ENCODE measurements at places on chromosomes 12 and 14.

- DNase-seq = no peak
Measured at GRCh38 chr12:113238309-113238708, 17.0 kb downstream of the TPCN1 start.

DNA sequence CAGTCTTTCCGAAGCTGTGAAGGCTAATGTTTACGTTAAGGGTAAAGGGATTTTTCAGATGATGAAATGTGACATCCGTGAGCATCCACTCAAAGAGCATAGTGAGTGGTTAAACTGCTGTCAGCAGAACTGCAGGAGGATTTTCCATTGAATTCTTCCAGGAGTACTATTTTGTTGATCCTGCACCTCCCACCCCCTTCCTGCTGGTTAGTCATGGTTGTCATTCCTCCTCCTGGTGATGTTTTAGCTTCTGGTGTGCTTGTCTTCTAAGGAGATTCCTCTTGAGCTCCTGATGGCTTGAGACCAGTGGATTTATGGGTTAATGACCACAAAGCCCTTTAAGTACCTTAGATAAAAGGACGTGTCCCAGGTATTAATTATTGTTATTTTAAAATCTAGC lies 2.4 kb upstream of the GPRC5D start:
- no peak for DNase-seq

- no peak for DNase-seq
Measured at GRCh38 chr12:8012651-8013309, 19.7 kb upstream of the FOXJ2 start.

GRCh38 chr12:53983950-53984572 lies 885 bp upstream of the HOXC10 start:
- DNase-seq = no peak

- no peak for DNase-seq
Measured at GRCh38 chr14:43896044-43896443, 611.0 kb downstream of the FSCB start.

GRCh38 chr14:57189070-57189469 lies 79.6 kb downstream of the EXOC5 start:
- no peak for DNase-seq

GRCh38 chr12:52865090-52865944 lies 16.5 kb upstream of the KRT78 start:
- DNase-seq = peak; percentile 26

- DNase-seq = no peak
Measured at GRCh38 chr14:24679248-24679961, 45.4 kb upstream of the GZMB start.

- no peak for DNase-seq
Measured at GRCh38 chr12:92556141-92556540, 146.6 kb upstream of the PLEKHG7 start.

GRCh38 chr12:124740691-124741137 lies 123.0 kb downstream of the SCARB1 start:
- DNase-seq = peak; percentile 21

DNA sequence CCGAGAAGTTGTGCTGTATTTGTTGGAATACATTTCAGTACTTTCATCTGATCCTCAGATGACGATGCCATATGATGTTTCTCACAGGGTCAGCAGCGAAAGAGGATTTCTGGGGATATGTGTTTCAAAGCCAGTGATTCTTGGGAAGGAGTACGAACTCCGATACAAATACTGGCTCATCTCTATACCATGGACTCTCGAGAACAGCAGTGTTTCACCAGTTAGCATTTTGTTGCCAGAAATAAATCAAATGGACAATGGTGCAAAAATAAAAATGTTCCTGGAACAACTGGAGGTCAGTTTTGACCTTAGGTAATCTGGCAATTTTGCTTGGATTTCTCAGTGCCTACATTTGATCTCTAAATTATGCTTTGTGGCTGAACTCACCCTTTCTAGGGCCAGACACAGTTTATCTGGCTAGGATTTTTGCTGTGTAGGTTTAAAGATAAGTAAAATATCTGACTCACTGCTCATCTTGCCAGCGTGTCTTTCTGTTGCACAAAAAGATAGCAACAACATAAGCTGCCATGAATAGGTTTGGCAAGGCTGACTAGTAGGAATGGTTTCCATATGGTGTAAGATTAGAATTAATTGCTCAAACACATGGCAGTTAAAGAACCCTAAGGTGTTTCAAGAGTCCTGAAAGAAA lies 11.0 kb upstream of the MGP start:
- no peak for DNase-seq

- no peak for DNase-seq
Measured at GRCh38 chr12:93164103-93164880, 213.4 kb upstream of the NUDT4 start.

- no peak for DNase-seq
Measured at GRCh38 chr12:21818627-21819026, 44.1 kb upstream of the KCNJ8 start.

DNA sequence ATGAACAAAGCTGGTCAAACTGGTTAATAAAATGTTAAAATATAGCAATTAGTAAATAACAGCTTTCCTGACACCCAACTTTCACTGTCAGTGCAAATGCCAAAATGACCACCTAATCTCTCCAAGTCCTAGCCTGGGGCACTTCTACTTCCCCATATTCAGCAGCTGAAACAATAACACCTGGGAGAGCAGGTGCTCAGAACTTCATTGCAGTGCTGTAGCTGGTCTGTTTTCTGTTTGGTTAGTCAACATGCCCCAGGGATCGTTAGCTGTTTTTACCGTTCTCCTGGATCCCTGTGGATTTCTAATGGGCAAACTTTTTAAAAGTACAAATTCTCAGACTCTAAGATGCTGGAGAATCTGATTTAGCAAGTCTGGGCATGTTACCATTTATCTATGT lies 759.7 kb downstream of the GALC start:
- DNase-seq = no peak

GRCh38 chr12:33813536-33813935 lies 208.8 kb upstream of the ALG10 start:
- DNase-seq = no peak

DNA sequence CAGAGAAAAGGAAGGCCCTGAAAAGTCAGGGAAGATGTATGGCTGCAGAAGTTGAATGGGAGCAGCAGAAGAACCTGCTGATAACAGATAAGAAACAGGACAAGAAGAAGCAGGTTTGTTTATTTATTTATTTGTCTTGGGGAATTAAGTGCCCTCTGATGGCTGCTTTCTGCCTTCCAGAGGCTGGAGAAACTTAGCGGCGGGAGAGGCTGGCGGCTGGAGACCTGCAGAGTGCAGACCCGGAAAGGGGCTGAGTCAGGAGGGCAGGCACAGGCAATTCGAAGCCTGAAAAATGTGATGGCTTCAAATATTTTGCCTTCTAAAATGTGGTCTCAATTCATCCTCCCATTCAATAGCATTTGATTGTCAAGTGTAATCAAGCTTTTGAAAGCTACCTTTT lies 168.2 kb upstream of the GZMB start:
- no peak for DNase-seq

DNA sequence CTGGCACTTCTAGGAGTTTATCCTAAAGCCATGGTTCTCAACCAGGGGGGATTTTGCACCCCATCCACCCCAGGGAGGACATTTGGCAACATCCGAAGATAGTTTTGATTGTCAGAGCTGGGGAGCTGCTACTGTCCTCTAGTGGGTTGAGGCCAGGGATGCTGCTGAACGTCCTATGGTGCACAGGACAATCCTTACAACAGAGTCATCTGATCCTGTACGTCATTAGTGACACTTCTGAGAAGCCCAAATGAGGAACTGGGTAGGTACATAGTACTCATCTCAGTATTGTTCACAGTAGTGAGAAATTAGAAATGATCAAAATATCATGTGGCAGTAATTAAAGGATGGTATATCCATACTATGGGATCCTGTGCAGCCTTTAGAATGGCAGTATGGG lies 185.1 kb downstream of the CHST11 start:
- DNase-seq = no peak

GRCh38 chr12:52558781-52559445 lies 6.0 kb upstream of the KRT71 start:
- no peak for DNase-seq

DNA sequence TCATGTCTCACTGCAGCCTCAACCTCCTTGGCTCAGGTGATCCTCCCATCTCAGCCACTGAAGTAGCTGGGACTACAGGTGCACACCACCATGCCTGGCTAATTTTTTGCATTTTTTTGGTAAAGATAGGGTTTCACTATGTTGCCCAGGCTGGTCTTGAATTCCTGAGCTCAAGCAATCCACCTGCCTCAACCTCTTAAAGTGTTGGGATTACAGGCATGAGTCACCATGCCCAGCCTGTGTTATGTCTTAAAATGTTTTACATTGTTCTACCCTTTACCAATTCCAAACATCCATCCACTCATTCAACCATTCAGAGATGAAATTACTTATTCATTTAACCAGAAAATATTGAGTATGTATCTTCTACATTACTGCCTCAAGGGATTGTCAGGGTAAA lies 111.6 kb upstream of the BTG1 start:
- no peak for DNase-seq

GRCh38 chr12:94783862-94784261 lies 133.5 kb upstream of the TMCC3 start:
- DNase-seq = no peak

- no peak for DNase-seq
Measured at GRCh38 chr12:49414364-49414763, 47.1 kb downstream of the SPATS2 start.

- DNase-seq = no peak
Measured at GRCh38 chr12:81792666-81793065, 33.5 kb upstream of the PPFIA2 start.

Measured in CD4-positive, alpha-beta T cell treated with Interleukin-17A for 4 hours (primary cell).